ENCODE measurements at places on chromosomes 3 and 15.

GRCh38 chr3:32577581-32578556 is 7.2 kb upstream of the DYNC1LI1 start:
- DNase-seq = no peak

DNA sequence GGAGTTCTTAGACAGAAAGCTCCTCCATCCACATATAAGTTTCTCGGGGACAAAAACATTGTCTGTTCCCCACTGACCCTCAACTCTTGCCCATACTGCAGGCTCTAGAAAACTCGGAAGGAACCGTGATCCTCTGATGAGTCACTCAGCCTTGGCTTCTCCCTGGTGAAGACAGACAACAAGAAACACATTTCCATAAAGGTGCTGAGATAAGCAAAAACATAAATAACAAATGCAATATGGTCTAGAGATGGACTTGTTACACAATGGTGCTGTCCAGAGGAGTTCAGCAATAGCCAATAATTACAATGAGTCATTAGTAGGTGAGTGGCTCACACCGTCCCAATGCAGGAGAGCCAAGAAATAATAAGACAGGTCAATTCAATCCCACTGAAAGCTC is 43.7 kb downstream of the MAGI1 start:
- DNase-seq = no peak

- peak; percentile 79 for DNase-seq
These were observed 9.7 kb upstream of the THUMPD3 start for GRCh38 chr3:9352917-9353752.

DNA sequence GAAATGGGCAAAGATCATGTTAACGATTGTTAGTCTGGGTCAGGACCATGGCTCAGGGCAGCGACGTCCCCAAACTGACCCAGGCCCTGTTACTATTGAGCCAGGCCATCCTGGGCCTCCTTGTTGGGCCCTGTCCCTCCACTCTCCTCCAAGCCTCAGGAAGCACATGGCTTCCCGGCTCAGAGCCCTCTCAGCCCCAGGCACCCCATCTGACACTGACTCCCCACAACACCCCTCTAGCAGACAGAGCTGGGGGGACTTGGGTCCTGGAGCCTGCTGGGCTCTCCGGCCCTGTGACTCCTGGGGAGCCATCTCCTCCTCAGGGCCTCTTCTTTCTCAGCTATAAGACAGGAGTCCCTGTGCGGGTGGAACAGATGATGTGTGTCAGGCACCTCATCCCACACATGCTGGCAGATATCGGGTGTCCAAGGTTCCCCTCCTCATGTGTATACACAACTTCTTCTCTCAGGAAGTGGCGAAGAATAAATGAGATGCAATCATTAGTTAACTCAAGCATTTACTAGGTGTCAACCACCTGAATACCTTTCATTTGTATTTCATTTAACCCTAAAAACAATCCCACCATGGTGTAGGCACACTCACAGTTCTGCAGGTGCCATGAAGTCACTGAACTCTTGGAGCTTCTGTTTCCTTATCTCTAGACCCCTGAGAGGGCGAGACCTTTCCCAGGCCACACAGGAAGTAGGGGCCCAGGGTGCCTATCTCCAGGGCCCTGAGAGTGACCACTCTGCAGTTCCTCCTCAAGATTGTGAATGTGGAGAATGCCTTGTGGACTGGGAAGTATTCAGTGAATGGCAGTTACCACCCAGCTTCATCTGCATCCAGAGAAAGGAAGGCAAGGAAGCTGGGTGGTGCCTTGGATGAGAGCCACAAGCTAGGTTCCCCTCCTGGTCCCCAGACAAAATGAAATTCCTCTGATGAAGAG is 282.5 kb upstream of the TLE3 start:
- no peak for DNase-seq

DNA sequence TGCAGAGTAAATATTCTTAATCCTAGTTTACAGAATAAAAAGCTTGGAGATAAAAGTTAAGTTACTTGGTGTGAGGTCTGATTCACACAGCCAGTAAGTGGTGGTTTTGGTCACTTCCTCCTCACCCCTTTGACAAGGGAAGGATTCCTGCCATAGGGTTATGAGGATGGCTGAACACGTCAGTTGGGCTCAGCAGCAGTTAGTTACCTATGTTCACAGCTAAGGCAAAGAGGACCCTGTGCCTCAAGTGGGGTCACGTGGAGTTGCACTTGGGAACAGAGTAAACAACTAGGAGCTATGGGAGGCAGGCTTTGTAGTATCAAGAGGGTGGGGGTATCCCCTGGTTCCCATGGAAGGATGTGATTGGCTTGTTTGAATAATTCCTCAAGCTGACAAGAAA is 232.2 kb downstream of the UBE2E2 start:
- no peak for DNase-seq

- no peak for DNase-seq
These were observed 24.3 kb downstream of the SNX33 start for GRCh38 chr15:75671730-75672602.

GRCh38 chr3:43580181-43580580 is 41.6 kb downstream of the ANO10 start:
- no peak for DNase-seq

DNA sequence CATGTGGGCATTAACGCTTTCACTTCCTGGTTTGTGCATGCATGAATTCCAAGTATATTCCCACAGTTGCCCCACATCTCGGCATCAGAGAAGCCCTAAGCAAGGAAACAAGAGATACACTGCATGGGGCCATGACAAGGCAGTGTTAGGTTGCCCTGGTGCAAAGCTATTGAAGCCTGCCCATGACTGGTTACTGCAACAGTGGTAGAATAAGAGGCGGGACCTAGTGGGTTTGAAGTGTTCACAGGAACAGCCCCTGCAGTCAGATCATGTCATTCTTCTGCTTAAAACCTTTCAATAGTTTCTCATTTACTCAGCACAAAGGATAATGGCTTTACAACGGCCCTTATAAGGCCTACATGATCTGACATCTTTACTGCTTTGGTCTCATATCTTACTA is 80.9 kb upstream of the TOPAZ1 start:
- no peak for DNase-seq

GRCh38 chr3:180277041-180277440 is 240.3 kb upstream of the PEX5L start:
- no peak for DNase-seq

DNA sequence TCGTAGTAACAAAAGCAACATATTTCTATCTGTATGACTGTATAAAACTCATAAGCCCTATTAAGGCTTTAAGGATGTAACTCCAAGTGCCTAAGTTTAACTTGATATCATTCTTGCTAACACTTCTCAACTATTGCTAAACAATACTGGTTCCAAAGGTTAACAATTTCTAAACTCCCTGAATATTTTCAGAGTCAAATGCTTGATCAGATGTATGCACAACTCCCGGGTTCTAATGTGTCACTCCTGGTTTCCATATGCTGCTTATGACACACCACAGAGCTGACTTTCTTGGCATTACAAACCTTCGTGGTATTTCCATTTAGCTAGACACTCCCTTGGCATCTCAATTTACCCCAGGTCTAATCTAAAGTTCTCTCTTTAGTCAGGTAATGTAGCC is 26.3 kb downstream of the DZIP1L start:
- no peak for DNase-seq

Measured in spleen (tissue), 13 donors.